ENCODE measurements at places on chromosomes 12 and 14.

GRCh38 chr12:94100211-94100627 lies 48.2 kb upstream of the PLXNC1 start:
- DNase-seq = no peak

DNA sequence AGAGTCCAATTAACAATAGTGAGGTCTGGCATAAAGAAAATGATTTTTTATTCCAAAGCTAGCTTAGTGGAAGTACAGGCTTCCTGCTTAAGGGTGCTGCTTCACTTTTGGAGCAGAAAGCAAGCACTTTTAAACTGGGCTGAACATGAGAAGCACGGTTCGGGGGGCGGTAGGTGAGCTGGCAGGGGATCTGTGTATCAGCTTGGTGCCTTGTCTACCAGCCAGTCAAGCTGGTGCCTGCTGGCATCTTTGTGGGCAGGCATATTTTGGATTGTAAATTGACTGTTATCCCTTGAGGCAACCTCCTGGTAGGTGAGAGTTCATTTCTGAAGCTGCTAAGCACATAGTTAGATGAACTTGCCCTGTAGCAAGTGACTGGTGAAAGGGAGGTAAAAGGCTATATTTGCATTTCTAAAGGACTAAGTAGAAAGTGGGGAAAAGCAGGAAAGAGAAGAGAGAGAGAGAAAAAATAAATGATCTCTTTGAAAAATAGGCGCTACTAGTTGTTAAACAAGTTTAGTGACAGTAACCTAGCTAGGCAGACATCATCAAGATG lies 121.1 kb upstream of the SYT10 start:
- DNase-seq = no peak

DNA sequence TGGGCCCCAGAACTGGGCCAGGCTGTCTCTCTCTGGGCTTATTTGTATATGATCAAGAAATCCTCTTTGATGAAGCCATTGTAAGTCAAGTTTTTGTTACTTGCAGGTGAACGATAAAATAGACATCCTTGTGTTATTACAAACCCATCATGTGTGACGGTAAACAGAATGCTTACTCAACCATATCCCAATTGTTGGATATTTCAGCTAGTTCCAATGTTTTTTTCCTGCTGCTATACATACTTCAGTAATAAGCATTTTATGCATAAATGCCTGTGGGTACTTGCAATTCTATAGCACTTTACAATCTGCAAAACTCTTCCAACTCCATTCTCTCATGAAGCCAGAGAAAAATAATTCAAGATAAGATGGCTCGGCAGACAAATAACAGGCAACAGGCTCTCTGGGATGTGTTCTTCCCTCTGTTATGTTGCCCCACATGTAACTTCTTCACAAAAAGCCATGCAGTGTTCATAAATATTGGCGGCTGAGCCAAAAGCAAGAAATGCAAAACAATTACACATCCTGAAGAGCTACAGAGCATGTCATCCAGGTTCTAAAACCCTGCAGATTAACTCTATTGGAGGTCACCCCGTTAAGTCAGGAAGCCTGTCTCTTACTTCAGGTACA lies 69.5 kb downstream of the CLMN start:
- no peak for DNase-seq

- no peak for DNase-seq
Observed at GRCh38 chr14:68124050-68124449, 304.5 kb downstream of the RAD51B start.

GRCh38 chr14:68669603-68670358 lies 123.1 kb downstream of the ZFP36L1 start:
- DNase-seq = no peak

- DNase-seq = no peak
Observed at GRCh38 chr12:124211753-124212152, 83.1 kb upstream of the RFLNA start.

DNA sequence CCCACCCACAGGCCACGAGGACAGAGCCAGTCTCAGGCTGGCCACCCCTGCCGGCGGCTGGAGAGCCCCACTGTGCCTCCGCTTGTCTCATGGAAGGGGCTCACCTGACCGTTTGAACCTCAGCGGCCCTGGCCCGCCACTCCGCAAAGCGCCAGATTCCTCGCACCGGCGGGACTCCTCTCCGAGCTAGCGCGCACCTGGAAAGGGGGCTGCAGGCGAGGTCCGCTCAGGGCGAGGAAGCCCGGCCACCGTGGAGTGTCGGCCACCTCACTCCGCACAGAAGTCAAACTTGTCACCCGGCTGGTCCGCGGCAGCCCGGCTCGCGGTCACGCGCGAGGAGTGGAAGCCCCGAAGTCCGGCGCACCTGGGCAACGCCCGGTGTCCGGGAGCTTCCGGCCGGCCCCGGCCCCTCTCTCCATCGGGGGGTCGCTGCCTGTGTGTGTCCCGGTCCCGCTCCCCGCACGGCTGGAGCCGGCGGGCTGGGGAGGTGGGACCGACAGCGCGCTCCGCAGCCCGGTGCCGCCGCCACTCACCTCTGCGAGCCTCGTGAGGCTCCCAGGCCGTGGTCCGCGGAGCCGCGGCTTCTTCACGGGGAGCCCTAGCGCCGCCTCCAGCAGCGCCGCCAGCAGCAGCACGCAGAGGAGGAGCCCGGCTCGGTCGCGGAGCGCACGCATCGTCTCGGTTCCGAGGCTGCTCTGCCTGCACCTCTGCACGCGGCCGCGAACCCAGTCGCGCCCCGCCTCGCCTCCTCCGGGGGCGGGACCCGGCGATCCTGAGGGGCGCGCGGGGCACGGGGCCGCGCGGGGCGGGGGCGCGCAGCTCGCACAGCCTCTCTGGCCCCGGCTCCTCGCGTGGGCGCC lies at the start of gene ISM2:
ISM2 (minus strand) TSS at position 697 of the 860 bp plus-strand sequence; CDS start at position 674, 23 bp downstream.
- no peak for DNase-seq

DNA sequence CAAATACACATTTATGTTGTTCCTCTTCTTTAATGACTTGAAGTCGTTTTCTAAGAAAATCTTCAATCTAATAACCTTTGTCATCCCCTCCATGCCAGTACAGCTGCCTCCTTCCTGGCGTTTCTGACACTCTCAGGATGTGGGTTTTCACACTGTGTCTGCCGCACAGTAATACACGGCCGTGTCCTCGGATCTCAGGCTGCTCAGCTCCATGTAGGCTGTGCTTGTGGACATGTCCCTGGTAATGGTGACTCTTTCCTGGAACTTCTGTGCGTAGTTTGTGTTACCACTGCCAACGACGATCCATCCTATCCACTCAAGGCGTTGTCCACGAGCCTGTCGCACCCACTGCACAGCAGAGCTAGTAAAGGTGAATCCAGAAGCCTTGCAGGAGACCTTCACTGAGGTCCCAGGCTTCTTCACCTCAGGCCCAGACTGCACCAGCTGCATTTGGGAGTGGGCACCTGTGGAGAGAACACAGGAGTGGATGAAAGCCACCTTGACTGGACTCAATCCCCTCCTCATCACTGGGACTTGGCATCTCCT lies 1095.9 kb downstream of the TMEM121 start:
- DNase-seq = no peak

DNA sequence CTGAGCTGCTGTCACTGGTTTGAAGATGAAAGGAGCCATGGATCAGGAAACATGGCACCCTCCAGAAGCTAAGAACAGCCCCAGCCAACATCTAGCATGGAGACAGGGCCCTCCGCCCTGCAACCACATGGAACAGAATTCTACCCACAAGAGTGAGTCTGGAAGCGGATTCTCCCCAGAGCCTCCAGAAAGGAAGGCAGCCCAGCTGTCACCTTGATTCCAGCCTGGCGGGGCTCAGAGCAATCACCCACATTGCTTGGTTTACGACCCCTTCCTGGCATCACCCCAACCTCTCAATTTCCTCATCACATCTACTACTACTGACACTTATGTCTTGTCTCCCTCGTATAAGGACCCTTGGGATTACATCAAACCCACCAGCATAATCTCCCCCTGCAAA lies 38.5 kb downstream of the OAS2 start:
- no peak for DNase-seq

GRCh38 chr12:52630599-52631200 lies 12.3 kb upstream of the KRT73 start:
- no peak for DNase-seq

GRCh38 chr12:103840462-103840875 lies 565 bp downstream of the NT5DC3 start:
- DNase-seq = no peak

GRCh38 chr12:42568952-42569915 lies 20.3 kb downstream of the PRICKLE1 start:
- peak; percentile 29 for DNase-seq

DNA sequence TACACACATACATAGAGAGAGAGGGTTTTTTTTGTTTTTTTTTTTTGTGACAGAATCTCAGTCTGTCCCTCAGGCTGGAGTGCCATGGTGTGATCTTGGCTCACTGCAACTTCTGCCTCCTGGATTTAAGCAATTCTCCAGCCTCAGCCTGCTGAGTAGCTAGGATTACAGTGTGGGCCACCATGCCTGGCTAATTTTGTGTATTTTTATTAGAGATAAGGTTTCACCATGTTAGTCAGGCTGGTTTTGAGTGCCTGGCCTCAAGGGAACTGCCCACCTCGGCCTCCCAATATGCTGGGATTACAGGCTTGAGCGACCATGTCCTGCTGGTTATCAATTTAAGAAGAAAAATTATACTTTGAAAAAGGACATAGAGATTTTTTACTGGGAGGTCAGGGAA lies 710.6 kb downstream of the SLC6A15 start:
- DNase-seq = no peak

- no peak for DNase-seq
Observed at GRCh38 chr12:29614694-29615325, 117.3 kb upstream of the OVCH1 start.

Measured in GM12864 (cell line).